Activated CD4-positive, alpha-beta T cell treated with anti-CD3 and anti-CD28 coated beads for 36 hours (primary cell): ENCODE measurements at places on chromosomes 6 and 20.

GRCh38 chr6:37565267-37566110 lies 65.8 kb upstream of the CCDC167 start:
- no peak for DNase-seq

DNA sequence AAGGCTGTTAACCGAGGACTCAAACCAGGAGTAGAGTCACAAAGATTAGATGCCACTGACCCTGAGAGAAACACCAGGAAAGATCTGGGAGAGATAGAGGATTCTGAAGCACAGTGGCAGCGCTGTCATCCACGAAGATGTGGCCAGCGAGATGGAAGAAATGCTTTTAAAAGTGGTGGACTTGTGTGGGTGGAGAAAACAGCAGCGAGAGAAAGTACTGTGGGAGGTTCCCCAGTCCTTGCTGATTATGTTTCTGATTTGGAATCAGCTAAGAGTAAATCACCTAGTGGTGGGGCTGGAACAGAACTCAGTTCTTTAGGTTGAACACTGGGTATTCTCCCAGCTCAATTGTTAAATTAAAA lies 435 bp upstream of the ZNF322 start:
- DNase-seq, result peak; percentile 28

- DNase-seq, result no peak
These were observed 15.0 kb upstream of the DSE start for GRCh38 chr6:116355796-116356195.

DNA sequence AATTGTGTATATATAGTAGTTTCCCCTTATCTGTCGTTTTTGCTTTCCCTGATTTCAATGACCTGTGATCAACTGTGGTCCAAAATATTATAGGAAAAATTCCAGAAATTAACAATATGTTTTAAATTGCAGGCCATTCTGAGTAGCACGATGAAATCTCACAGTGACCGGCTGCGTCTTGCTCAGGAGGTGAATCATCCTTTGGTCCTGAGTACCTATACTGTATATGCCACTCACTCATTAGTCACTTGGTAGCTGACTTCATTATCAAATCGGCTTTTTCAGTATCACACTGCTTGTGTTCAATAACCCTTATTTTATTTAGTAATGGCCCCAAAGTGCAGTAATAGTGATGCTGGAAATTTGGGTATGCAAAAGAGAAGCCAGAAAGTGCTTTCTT lies 728.3 kb upstream of the EYS start:
- DNase-seq, result no peak

DNA sequence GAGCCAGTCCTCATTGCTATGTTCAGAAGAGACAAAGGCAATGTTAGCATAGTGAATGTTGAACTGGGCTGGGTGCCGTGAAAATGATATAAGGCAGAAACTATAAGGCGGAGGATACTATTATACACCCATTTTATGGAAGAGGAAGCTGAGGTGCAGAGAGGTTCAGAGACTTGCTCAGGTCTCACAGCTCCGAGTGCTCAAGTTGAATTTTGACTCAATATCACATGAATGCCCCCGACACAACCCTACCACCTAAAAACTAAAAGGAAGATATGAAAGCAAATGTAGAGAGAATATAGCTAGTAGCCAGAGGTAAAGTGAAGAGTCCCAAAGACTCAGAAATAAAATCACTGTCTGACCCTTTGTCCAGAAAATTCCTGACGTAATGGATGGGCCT lies 56.7 kb downstream of the PPP1R16B start:
- DNase-seq, result no peak

DNA sequence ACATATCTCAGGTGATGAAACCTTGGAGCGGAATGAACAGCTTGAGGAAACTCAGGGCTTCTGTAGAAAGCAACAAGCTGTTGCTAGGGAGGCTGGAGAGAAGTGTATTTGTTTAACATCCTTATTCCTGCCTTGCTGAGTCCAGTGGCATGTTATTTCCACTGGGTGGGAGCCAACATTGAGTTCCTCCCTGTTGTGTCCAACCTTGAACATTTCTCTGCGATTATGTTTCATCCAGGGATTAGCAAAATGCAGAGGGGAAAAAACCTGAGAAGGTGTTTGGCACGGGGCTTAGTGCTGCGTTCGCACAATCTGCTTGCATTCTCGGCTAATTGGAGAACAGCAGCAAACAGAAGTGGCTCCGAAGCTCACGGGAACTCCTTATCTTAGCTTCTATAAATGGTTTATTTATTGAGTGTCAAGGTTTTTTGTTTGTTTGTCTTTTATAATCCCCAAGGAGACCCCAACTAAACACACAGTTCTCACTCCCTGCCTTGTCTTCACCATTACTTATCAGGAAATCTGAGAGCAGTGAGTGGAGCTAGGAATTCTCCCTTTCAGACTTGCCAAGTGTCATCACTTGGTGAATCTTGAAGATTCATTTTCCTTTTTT lies 412.8 kb downstream of the CDC5L start:
- DNase-seq, result no peak

- no peak for DNase-seq
These were observed 231.0 kb upstream of the EYS start for GRCh38 chr6:65938000-65938399.

DNA sequence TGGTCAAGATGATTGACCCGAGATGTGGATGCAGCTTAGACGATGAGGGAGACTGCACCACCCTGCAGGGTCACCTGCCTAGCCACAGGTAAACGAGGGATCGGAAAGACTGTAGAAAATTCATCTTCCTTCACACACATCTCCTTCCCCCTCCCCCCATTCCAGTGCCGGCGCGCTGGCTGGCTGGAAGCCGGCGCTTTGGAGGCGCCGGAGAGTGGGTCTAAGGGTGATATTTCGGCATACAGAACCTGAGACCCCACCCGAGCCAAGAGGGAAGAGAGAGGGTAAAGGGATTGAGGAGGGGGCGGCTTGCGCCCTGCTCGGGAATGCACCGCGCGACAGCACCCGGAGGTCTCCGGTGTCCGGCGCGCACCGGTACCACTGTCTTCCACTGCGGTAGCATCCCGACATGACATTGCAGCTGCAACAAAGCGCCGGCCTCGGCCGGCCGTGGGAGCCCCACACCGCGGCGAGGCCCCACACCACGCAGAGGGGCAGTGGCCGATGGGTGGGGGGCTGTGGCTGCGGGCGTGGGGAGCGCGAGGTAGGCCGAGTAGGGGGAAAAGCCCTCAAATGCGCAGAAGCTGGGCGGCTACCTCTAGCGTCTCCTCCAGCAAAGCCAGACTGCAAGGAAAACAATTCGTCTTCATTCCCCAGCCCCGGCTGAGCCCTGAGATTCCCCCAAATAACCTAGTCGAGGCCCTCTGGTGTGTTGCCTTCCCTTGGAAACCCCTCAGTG lies 984 bp downstream of the TNFRSF21 start:
- DNase-seq, result peak; percentile 30

- DNase-seq, result no peak
These were observed 71.7 kb upstream of the MAP3K4 start for GRCh38 chr6:160919723-160920440.

DNA sequence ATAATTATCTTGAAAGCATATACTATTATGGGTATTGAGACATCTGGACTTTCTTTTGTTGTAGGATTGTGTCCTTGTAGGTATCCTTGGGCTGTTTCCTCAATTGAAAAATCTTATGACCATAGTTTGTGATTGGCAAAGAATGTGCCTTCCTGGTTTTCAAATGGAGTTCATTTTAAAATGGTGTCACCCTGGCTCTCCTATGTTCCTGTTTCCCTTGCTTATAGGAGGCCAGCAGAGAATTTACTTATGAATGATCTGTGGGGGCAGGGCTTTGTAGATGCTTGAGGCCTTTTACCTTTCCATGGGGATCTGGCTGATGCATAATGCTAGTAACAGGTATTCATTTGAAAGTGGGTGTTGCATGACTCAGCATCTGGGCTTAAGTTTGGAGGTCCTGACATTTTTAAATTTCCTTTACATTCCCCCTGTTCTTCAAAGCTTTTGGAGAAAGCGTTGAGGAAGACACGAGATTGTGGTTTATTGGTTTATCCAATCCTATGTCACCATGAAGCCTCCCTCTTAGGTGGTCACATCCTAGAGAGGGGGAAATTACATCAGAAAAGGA lies 135.0 kb upstream of the PROKR2 start:
- no peak for DNase-seq

- no peak for DNase-seq
These were observed 70.7 kb upstream of the ARMC2 start for GRCh38 chr6:108777536-108777935.

- DNase-seq, result peak; percentile 40
These were observed 156.8 kb upstream of the PTPN1 start for GRCh38 chr20:50353289-50353961.
